Bronchial epithelial cell (primary cell): ENCODE measurements at places on chromosomes 7 and 10. TPM values are rescaled to one million over a fixed set of nuclear protein-coding genes. Genes with fewer than 3 reads are reported as not detected.

DNA sequence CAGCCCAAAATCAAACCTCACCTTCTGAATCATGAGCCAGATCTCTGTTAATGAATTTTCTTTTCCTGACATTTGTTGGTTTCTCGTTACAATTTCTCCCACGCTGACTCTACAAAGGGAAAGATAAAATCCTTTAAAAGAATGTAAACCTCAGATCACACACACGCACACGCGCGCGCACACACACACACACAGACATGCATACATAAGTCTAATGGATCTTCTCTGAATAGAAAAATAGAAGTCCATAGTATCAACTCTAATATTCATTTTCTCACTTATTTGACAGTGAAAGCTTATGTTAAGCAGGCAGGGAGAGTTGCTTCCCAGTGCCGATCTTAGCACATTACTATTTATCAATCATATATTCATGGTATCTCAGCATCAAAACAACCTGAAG lies 1.4 kb downstream of the ETV1 start:
- no peak for DNase-seq

- peak; percentile 86 for DNase-seq
These were observed 68.0 kb upstream of the PPP1R3C start for GRCh38 chr10:91700788-91701444.

SPDYE9 gene
- total RNA-seq: not detected in 2 replicates

GATA3 gene
- under 0.01 TPM in 1 of 2 replicates, not detected in the other for total RNA-seq

GRCh38 chr7:128889121-128889520 lies 21.4 kb downstream of the KCP start:
- DNase-seq: peak; percentile 76

GNAI1 gene
- 56.1 and 89.5 TPM in 2 replicates for total RNA-seq

DNA sequence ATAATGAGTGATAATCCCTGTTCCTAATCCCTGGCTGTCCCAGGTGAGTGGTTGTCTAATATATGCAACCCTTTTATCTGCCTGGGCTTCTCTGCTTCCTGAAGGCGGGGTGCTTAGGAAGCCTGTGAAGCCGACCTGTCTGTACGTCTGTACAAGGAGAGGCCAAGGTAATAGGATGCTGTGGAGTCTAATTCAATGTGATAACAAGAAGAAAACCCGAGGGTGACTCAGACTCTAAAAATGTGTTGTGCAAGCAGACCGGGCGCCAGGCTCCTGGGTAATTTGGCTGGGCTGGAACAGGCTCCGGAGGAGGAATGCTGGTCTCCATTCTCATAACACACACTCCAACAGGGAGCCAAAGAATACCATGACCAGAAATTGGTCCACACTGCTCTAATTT lies 43.6 kb downstream of the THNSL1 start:
- DNase-seq: peak; percentile 97

SUN3 gene
- 0.51 and 0.79 TPM in 2 replicates for total RNA-seq

MYPN gene
- not detected in 2 replicates for total RNA-seq

DNA sequence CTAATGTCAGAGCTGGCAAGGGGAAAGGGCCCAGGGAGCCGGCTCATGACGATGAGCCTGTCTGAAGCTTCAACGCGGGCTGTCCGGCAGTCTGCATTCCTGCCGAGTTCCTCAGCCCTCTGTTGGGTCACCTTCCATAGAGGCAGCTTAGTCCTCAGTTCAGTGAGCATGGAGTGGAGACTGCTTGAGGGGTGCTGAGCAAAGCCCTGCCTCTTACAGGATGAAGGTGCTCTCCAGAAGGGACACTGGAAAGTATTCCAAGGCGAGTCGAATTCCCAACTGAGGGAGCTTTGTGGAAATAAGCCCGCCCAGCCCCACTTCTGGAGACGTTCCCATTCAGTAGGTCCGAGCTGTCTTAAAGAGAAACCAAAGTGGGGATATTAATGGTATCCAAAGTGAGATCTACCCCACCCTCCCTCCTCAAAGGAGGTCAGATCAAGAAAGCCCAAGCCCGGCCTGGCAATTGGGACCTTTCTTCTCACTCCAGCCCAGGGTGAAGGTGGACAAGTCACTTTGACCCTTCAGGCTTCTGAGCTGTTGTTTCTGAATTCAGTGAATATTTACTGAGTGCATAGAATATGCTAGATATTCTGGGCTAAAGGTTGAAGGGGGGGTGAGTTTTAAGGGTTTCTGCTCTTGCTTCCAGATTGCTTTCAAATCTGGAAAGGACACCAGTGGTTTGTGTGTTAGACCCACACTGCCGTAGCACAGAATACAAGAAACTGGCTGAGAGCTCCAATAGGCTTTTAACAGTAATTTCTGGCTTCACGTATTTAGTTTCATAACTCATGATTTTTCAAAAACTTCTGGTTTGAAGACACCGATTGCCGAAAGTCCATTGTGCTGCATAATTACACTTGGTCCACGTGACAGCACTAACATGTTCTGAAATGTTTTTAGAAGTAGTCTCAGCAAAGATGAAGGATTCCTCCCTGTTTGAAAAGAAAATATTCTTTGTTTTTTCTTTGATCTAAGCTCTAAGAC lies 3.5 kb downstream of the EGFR start:
- DNase-seq: peak; percentile 53

SPDYE1 gene
- not detected in 2 replicates for total RNA-seq

EEPD1 gene
- 2.3 and 2.9 TPM in 2 replicates for total RNA-seq

CPA4 gene
- 5.3 and 5.6 TPM in 2 replicates for total RNA-seq

GRCh38 chr7:67661-68395 lies 124.5 kb upstream of the FAM20C start:
- DNase-seq: peak; percentile 88

FAM20C gene
- 1.3 and 2.4 TPM in 2 replicates for total RNA-seq

- no peak for DNase-seq
These were observed 505 bp downstream of the HNRNPA2B1 start for GRCh38 chr7:26200038-26200443.

FLNC gene
- 0.64 and 1.8 TPM in 2 replicates for total RNA-seq
